Fibroblast of the conjunctiva (primary cell): ENCODE measurements at places on chromosomes 4 and X.

GRCh38 chr4:174217273-174218126 lies 66.0 kb downstream of the FBXO8 start:
- peak; percentile 14 for DNase-seq

DNA sequence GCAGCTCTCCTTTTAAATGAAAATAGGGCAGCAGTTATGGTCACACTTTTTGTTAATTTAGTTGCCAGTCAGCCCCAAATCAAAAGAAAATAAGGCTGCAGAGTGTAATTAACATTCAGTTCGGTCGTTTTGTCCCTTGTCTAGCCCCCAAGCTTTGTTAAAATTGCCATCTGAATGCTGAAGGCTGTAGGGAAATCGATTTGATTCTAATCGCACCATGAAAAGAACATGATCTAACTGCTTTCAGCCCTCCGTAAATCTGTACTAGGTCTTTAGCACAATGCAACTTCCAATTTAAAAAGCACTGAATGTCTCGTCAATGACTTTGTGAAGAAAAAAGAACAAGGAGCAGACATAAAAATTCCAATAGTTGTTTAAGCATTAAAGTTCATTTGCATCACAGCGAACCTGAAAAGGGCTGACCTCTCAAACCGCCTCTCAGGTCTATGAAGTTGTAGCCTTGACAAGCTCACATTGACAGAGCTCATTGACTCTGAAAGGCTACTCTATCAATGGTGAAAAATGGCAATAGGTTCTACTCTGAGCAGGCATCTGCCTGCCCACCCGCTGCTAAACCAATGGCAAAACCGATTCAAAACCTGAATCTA lies 48.9 kb downstream of the CHIC2 start:
- no peak for DNase-seq

DNA sequence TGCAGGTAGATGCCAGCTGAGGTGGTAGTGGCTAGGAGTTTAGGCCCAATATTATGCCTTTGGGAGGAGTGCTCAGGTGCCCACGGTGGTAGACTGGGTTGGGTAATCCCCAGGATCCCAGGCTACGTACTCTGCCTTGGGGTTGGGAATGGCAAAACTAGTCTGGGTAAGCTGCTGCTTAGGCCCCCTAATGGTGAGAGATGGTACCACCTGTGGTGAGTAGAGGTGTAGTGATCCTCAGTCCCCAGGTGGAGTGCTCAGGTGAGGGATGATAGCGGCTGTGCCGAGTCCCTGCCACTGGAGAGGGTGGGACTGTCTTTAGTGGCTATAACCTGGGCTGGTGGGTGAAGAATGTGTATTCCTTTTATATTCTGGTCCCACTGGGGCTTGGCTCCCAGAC lies 75.2 kb downstream of the IL1RAPL2 start:
- DNase-seq: no peak

GRCh38 chrX:118528071-118528737 lies 32.6 kb downstream of the DOCK11 start:
- DNase-seq: no peak

DNA sequence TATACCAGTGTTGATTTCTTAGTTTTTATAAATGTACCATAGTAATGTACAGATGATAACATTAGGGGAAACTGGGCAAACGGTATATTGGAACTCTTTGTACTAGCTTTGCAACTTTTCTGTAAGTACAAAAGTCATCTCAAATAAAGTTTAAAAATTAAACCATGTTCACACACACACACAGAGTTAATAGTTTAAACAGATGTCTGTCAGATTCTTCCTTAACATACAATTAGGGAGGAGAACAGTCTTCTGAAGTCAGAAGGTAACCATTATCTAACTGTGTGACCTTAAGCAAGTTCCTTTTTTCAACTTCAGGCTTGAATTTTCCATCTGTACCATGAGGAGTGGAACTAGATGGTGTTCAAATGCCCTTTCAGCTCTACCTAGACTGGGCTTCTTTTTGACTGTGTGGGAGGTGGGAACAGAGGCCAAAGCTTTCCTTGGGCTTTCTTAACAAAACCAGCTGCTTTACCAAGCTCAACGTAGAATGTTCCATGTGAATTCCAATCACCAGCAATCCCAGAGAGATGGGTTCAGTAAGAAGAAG lies 127.8 kb downstream of the NEXMIF start:
- DNase-seq: no peak

DNA sequence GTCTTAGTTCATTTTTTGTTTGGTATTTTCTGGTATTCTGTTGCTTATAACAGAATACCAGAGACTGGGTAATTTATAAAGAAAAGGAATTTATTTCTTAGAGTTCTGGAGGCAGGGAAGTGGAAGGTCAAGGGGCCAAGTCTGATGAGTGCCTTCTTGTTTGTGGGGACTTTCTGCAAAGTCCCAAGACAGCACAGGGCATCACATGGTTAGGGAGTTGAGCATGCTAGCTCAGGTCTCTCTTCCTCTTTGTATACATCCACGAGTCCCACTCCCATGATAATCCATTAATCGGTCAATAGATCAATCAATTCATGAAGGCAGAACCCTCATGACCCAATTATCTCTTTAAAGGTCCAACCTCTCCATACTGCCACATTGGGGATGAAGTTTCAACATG lies 31.1 kb downstream of the IL13RA1 start:
- DNase-seq: no peak

DNA sequence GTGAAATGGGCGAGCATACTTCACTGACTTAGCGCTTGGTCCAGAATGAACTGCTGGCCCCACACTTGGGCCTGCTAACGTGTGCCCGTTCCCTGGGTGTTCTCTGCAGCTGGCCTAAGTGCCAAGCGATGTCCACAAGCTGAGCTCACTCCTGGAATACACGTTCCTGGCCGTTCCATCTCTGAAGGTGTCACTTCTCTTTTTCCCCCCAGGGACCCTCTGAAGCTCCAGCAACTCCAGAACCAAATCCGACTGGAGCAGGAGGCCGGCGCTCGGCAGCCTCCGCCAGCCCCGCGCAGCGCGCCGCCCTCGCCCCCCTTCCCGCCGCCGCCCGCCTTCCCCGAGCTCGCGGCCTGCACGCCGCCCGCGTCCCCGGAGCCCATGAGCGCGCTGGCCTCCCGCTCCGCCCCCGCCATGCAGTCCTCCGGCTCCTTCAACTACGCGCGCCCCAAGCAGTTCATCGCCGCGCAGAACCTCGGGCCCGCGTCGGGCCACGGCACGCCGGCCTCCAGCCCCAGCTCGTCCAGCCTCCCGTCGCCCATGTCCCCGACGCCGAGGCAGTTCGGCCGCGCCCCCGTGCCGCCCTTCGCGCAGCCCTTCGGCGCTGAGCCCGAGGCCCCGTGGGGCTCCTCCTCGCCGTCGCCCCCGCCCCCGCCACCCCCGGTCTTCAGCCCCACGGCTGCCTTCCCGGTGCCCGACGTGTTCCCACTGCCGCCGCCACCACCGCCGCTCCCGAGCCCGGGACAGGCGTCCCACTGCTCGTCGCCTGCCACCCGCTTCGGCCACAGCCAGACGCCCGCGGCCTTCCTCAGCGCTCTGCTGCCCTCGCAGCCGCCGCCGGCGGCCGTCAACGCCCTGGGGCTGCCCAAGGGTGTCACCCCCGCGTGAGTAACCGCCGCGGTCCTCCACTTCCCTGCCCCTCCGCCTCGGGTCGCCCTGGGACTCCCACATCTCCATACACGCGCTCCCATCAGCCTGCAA lies 132.3 kb downstream of the CBR4 start:
- no peak for DNase-seq

DNA sequence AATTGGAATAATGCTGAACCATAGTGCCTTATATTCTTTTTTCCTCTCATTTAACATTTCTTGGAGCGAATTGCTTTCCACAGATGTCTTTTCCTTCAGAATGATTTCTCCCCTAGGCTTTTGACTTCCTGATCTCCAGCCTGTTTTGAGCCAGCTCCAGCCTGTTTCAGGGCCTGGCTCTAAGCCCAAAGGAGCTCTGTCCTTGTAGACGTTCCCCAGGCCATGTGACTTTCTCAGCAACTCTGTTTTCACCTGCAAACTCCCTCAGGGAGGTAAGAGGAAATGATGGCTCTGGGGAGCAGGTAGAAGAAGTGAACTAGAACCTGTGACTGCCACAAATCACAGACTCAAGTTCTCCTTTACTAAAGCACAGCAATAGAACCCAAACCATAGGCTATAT lies 89.1 kb downstream of the AKAP4 start:
- no peak for DNase-seq

- DNase-seq: no peak
These were observed 364.2 kb downstream of the BMPR1B start for GRCh38 chr4:95122001-95122400.

- no peak for DNase-seq
These were observed 42.4 kb upstream of the PABPC4L start for GRCh38 chr4:134243742-134244713.

DNA sequence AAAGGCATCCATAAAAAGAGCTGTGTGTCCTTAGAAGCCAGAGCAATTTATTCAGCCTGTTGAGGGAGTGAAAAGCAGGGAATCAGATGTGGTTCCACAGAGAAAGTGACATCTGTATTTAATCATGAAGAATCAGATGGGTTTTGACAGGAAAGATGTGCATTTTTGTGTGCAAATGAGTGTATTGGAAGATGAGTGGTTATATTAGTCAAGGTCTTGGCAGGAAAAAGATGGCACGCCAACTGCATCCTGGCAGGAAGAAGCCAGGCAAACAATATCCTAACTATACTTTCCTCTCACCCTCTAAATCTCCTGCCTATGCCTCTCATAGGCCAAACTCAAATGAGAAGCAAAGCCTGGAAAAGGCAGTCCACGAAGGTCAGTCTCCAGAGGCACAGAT lies 59.1 kb downstream of the SCFD2 start:
- DNase-seq: peak; percentile 46

DNA sequence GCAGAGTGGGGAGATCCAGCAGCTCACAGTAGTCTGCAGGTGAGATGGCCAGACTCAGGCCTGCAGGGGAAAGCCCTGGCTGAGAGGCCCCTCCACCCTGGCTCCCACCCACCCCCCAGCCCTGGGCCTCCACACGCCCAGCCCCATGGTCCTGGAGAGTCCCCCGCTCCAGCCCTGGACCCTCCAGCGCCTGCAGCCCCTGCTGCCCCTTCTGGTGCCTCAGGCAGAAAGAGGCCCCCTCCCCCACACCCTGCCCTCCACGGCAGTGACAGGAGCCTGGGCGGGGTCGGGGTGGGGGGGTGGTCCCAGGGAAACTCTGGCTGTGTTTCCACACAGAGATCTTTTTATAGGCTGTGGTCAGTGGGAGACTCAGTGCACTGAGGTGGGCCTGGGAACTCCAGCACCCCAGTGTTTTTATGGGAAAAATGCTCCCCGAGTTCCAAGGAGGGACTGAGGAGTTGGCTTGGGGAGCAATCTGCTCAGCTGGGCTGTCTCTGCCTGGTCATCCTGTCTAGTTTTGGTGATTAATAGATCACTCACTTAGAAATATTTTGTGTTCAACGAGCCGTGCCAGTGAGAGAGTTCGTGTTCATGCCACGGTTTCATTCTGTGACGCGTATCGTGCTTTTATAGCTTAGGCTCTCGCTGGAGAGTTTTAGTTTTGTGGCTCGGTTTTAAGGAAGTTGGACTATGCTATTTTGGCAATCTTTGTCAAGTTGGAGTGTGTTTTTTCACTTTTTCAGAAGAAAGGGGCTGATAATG lies 53.1 kb upstream of the HGFAC start:
- no peak for DNase-seq

DNA sequence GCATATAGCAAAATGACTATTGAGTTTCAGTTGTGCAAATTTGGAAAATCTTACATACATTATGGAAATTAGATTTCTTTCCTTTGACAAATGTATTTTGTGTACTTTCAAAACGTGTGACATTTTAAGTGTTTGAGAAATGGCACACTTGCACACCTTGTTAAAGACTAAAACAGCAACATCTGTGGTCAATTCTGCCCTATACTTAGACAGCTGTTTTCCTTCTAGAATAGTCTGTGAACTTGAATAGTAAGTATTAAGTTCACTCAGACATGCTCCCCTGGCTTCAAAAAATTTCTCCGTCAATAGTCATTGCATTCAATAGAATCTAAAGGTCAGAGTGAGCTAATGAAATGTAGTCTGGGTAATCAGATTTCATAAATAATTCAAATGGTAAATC lies 21.7 kb upstream of the TBC1D9 start:
- DNase-seq: no peak

DNA sequence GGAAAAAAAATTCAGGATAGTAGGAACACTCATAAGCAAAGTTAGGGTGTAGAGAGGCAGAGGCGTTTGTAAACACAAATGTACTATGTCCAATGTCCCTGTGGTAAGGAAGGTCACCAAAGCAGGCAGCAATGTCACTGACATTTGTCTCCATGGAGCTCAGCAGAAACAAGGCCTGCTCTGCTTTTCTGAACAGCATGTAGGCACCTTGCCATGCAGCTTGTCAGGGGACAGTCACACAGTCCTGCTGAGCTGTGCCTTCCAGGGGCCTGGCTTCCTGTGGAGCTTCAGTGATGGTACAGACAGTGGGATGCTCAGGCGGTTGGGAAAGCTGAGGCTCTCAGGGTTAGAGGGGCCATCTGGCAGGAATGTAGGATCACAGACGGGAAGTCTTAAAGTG lies 74.5 kb upstream of the HS3ST1 start:
- no peak for DNase-seq

GRCh38 chrX:133868250-133868649 lies 117.1 kb downstream of the GPC3 start:
- no peak for DNase-seq

DNA sequence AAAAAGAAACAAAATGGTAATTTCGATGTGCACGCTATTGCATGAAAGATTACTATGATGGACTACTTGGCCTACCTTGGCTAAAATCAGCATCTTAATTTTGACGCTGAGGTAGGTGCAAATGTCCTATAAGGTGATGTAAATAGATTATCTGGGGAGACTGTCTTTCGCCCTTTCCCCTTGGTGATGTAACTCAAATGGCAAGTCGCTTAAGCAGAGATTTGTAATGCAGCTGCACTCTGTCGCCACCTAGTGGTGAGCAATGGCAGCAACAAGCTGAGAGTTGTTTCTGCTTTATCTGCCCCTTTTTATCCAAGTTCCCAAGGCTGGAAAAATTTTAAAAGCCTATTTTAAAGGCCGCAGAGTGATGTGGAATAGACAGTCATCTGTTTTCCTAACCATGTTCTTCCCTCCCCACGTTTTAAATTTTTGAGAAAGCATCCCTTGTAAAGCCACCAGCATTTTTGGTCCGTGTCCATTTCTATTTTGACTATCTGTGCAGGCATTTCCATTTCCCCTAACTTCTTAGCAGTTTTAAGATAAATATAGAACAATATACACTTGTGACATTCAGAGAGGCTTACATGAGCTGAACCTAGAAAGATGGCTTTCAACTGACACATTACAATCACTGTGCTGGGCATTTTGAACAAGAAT lies 62.4 kb upstream of the PDLIM3 start:
- DNase-seq: peak; percentile 67

DNA sequence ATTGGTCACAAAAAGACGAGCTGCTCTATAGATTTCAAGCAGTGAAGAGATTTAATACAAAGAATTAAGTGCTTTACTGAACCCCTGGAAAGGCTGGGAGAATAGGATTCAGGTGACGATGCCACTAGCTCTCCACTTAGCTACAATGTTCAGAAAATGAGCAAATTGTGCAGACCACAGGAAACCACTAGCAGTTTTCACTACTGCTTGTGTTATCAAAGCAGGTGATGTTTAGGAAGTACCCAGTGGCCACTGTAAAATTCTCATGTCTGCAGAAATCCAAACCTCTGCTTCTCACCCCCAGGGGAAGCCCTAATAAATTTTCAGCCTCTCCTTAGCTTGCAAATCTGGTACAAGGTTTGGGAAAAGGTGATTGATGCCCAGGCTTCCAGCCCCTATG lies 165.1 kb downstream of the IL1RAPL1 start:
- DNase-seq: no peak
